ENCODE measurements at places on chromosomes 2 and 18.

GRCh38 chr2:133503323-133503722 is 64.9 kb downstream of the NCKAP5 start:
- no peak for DNase-seq

GRCh38 chr18:12777500-12777944 is 74.7 kb downstream of the PSMG2 start:
- DNase-seq = no peak

- no peak for DNase-seq
Measured at GRCh38 chr2:29601872-29602271, 319.5 kb downstream of the ALK start.

GRCh38 chr2:40432921-40433483 is 18.9 kb downstream of the SLC8A1 start:
- no peak for DNase-seq

GRCh38 chr18:48542513-48543181 is 3.8 kb downstream of the CTIF start:
- DNase-seq = no peak

GRCh38 chr2:203914546-203915182 is 21.9 kb upstream of the ICOS start:
- no peak for DNase-seq

DNA sequence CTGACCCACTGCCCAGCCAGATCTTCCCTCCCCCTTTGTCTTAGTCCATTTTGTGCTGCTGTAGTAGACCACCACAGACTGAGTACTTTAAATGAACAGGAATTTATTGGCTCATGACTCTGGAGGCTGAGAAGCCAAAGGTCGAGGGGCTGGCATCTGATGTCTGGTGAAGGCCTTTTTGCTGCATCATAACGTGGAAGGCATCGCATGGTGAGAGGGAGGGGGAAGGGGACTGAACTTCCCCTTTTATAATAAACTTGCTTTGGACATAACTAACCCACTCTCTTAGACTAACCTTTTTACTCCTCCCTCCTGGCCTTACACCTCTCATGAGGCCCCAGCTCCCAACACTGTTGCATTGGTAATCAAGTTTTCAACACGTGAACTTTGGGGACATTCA is 83.8 kb downstream of the MAP4K4 start:
- DNase-seq = no peak

GRCh38 chr2:233944269-233944668 is 27.1 kb downstream of the TRPM8 start:
- no peak for DNase-seq

DNA sequence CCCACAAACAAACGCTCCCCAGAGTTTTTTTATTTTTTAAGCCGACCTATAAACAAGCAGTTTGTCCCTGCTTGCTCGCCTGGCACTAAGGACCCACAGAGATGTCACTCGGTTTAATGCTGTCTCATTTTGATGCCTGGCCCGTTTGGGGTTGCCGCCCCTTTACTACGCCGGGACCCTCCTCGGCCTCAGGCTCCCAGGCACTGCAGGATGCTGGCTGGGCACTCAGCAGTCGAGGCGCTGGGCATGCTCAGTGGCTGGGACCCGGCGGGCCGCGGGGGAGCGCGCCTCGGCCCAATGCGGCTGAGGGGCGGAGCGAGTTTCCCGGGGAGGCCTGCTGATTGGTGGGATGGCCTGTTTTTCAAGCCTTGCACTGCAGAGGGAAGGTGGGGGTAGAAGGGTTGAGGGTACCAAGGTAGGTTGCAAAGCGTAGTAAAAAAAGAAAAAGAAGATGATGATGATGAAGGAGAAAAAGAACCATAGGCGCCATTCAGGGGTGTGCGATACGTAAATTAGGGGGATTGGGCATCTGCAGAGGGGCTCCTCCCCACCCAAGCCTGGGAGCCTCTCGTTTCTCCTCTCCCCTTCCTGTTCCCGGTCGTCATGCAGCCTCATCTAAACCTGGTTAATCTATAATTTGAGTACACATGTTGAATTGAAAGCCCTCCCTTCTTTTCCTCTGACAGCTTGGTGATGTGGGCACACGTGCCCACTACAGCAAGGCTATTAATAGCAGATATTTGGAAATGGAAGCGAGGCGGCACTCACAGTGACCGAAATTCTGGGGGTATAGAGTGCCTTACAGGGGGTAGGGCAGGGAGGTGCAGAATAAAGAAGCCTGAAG is 1.5 kb upstream of the IRS1 start:
- DNase-seq = no peak

- DNase-seq = no peak
Measured at GRCh38 chr18:79365701-79366100, 30.0 kb upstream of the NFATC1 start.

GRCh38 chr2:219947575-219947974 is 320.1 kb downstream of the SLC4A3 start:
- no peak for DNase-seq
